Islet precursor cell (in vitro differentiated cells): ENCODE measurements at places on chromosomes 16 and 17.

GRCh38 chr16:14205666-14206065, 134.5 kb downstream of the MRTFB start:
- no peak for DNase-seq

- DNase-seq: no peak
These were observed 7.0 kb downstream of the G6PC3 start for GRCh38 chr17:44077595-44077909.

GRCh38 chr16:89335803-89336485, 118.4 kb downstream of the ZNF778 start:
- no peak for DNase-seq

GRCh38 chr16:79047337-79047736, 553.2 kb downstream of the MAF start:
- DNase-seq: no peak

- no peak for DNase-seq
These were observed 1.9 kb upstream of the SNAI3 start for GRCh38 chr16:88688013-88688778.

- DNase-seq: no peak
These were observed 344 bp upstream of the SEPTIN12 start for GRCh38 chr16:4788489-4788889.

- no peak for DNase-seq
These were observed 418.7 kb downstream of the KCNJ2 start for GRCh38 chr17:70588003-70588402.

DNA sequence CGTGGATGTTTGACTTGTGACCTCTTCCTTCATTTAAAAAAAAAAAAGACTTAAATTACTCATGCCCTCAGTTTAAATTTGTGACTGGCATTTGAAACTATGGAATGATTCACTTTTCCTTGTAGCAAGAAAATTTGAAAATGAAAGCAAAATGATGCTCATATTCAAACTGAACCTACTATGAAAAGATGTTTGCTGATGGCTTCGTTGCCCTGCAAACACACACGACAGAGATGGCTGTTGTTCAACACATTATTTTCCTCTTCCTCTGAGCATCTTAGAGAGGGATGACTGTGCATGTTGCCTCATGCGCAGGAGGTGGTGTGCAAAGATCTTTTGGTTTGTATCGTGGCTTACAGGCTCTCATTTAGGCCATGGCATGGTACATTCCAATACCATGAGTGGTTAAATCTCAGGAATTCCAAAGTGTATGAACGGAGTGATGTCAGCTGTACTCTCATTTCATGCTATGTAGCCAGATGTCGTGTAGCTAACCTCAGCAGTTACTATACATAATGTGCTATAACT, 164.5 kb downstream of the PRKCA start:
- peak; percentile 96 for DNase-seq

GRCh38 chr17:78913115-78913514, 10.1 kb upstream of the CEP295NL start:
- no peak for DNase-seq

DNA sequence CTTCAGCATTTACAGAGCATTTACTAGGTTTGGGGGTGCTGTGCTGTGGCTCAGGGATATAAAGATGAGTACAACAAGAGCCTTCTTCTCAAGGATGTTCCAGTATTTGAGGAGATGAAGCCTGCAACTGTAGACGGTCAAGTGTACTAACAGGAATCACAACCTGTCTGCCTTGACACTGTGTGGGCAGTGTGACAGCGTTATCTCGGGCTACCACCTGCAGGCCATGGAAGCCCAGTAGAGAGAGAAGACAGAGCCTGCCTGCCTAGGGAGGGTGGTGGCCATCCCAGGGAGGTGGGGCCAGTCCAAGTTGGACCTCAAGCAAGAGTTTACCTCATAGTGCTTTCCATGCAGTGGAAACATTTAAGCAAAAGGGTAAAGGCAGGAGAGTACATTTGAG, 215.1 kb upstream of the ASIC2 start:
- DNase-seq: no peak

DNA sequence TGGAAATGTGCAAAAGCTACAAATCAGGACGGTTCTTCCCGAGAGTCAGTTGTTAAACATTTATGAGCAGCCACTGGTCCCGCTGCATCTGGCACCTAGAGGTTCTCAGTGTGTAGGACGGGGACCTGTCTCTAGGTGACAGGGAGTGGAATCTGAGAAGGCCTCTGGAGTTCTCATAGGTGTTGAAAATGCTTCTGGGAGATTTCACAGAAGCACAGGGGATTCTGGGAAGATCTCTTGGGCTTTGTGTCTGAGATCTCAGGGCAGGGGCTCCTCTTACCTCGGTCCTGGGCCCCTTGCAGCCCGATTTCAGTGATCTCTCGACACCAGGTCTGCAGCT, 8.9 kb downstream of the ALOX15 start:
- DNase-seq: no peak

GRCh38 chr17:82862737-82863382, 23.0 kb upstream of the ZNF750 start:
- DNase-seq: peak; percentile 62

- no peak for DNase-seq
These were observed 58.3 kb downstream of the TNRC6C start for GRCh38 chr17:78016852-78017251.

DNA sequence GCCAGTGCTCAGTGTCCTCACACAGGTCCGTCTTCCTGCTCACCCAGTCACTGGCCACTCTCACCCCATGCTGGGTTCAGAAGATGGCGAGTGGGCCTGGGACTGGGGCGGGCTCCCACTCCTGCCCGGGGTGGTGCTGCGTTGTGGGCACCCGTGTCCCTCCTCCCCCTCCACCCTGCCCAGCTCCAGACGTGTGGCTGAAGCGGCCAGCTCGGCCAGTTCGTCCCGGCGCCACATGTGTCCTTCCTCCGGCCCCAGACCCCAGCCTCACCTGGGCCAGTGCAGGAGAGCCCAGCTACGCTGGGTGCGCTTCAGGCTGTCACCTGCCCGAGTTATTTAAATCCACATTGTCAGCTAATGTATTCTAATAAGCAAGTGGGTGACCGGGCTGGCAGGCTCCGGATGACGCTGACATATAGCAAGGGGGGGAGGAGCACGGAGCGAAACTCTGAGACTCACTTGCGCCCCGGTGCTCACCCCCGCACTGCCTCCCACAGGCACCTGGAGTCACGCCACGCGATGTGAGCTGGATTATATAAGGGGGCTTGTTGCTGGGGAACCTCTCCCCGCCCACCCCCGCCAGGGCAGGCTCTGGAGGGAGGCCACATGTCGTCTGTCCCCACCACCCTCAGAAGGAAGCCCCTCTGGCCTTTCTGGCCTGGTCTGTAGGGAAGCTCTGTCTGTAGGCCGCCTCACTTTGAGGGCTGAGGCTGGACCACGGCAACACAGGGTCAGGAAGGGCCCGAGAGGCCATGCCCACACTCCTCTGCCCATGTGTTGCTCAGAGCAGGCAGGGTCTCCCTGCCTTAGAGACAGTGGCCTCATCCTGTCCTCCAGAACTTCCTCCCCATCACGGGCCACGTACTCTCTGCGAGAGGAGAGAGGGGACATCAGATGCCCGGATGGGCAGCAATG, 7.1 kb upstream of the BAIAP2 start:
- DNase-seq: peak; percentile 51

- DNase-seq: no peak
These were observed 1.2 kb downstream of the USP7 start for GRCh38 chr16:8962393-8963009.

DNA sequence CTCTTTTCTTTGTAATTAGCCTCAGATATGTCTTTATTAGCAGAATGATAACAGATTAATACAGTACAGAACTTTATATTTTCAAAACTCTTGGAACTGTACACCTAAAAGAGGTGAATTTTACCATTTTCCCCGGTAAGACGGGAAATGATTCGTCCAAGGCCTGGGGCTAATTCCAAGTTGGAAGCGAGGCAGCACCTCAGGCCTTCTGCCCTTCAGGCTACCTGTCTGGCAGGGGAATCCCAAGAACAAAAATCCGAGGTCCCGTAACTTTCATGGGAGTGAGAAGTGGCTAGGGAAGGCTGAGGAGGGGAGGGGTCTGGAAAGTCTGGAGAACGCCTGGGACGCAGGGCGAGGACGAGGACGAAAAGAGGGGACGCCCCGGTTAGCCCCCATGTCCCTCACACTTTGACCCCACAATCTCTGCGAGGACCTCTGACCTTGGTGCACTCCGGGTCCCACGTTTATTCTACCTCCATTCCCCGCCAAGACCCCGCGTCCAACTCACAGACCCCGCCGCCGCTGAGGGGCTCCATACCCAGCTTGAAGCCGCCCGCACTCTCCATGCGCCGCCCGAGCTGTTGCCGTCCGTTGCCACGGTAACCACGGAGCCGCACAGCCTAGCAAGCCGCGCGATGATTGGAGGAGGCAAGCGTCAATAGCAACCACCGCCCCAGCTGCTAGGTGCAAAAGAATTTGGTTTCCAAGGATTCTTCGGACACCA, at the start of gene HYDIN:
Gene HYDIN (minus strand): TSS at position 601 of the 724 bp plus-strand sequence. CDS start 43,827 bp downstream, outside the sequence.
- DNase-seq: peak; percentile 91

GRCh38 chr16:68782198-68783174, 45.4 kb downstream of the CDH1 start:
- no peak for DNase-seq

GRCh38 chr17:72602517-72603419, 481.9 kb downstream of the SOX9 start:
- peak; percentile 71 for DNase-seq

GRCh38 chr16:85395913-85396878, 216.9 kb upstream of the GSE1 start:
- peak; percentile 68 for DNase-seq

DNA sequence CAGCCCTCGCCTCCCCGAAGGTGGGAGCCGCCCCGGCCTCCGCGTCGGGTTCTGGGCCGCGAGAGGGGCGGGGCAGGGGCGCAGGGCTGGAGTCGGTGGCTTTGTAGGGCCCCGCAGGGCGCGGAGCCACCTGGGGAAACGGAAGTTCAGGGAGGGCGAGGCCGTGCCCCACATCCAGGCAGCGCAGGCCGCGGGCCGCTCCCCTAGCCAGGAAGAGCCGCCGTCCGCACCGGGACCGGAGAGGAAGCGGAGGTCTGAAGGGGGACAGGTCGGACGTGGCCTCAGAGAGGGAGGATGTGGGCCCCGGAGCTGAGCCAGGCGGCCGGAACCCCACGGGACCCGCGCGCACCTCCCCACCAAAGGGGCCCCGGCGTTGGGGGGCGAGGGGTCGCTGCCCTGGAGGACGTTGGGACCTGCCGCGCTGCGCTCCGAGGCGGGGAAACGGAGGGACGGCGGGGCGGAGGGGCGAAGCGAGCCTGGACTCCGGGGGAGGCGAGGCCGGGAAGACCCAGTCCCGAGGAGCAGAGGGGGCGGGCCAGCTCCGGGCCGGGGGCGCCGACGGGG, 482 bp upstream of the SLC16A3 start:
- no peak for DNase-seq

- no peak for DNase-seq
These were observed 375 bp upstream of the SPN start for GRCh38 chr16:29662729-29663015.

DNA sequence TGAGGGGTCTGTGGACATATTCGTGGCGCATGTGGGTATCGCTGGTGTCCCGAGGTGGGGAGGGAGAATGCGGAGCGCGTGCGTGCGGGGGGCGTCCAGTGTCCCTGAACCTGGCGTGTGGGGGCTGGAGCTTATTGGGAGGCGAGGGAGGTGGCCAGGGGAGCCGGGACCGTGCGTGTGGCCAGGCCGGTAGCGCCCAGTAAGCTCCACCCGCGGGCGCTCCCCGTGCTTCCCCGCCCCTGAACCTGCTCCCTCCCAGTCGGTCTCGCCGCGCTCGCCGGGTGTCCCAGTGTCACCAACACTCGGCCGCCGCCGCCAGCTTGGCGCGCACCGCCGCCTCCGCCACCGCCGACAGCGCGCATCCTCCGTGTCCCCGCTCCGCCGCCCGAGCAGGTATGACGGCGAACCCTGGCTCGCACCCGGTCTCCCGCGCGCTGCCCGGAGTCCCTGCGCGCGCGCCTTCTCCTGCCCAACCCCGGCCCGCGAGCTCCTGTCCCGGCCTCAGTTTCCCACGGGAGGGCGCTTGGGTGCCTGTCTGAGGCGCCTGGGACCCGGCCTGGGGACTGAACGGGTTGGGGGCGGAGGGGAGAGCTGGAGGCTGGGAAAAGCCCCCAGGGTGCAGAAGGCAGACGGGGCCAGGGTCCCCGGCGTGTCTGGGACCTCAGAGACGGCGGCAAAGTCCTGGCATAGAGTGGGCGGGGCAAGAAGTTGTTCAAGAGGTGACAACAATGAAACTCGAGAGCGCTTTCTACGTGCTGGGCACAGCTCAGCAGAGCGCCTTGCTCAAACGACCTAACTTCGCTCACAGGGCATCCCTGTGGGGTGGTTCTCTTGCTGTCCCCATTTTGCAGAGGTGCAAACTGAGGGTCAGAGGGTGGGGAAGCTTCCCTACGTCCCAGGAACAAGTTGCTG, at the start of gene SCNN1B:
Gene SCNN1B (plus strand): TSS at position 258 of the 912 bp plus-strand sequence. CDS start 46,298 bp downstream, outside the sequence.
- peak; percentile 57 for DNase-seq

GRCh38 chr17:43581613-43582012, 35.5 kb upstream of the ETV4 start:
- no peak for DNase-seq

- no peak for DNase-seq
These were observed 19.7 kb upstream of the SNTB2 start for GRCh38 chr16:69166946-69167930.
